ENCODE measurements at places on chromosomes 4 and X.

- no peak for DNase-seq
These were observed 52.1 kb downstream of the TMEM165 start for GRCh38 chr4:55447831-55448230.

- DNase-seq, result no peak
These were observed 843 bp downstream of the RPL34 start for GRCh38 chr4:108620933-108621905.

- DNase-seq, result no peak
These were observed 901.7 kb upstream of the INTU start for GRCh38 chr4:126731062-126731461.

- no peak for DNase-seq
These were observed 387.8 kb downstream of the DCAF12L2 start for GRCh38 chrX:125778261-125778660.

GRCh38 chrX:118353081-118353850 is 7.4 kb downstream of the WDR44 start:
- no peak for DNase-seq

All from SHP77 (cell line).